ENCODE measurements at places on chromosomes 7 and 10.

DNA sequence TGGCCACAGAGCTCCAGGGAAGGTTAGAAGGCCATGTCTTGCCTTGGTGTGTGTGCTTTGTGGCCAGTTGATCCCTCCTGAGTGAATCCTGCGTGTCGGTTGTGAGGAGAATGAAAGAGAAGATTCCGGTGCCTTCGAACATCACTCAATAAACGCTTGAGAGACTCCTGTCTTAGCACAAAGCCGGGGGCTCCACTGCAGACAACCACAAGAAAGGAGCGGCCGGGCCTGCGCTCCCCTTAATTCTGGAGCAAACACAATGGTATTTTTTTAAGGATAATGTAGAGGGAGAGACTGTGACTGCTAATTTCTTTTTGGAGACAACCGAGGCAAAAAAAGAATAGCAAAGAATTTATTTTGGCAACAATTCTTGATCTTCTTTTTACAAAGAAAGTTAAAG lies 286.8 kb upstream of the SHH start:
- DNase-seq: no peak

DNA sequence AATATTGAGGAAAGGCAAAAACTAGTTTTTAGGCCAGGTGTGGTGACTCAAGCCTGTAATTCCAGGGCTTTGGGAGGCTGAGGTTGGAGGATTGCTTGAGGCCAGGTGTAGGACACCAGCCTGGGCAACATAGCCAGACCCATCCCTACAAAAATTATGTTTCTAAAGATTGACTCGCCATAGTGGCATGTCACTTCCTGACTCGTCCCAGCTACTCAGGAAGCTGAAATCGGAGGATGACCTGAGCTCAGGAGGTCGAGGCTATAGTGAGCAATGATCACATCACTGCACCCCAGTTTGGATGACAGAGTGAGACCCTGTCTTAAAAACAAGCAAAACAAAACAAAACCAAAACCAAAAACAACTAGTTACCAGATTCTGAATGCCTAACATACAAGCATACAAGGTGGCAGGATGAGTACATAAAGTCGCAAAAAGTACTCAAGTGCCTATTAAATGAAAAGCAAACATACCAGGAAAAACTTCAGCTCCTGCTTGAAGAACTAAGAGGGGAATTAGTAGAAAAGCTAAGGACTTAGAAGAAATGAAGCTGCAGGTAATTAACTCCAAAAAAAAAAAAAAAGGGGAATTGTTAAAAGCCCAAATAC lies 14.1 kb downstream of the ZNF398 start:
- DNase-seq: no peak

GRCh38 chr10:513393-513792 lies 176.1 kb downstream of the DIP2C start:
- DNase-seq: peak; percentile 49

DNA sequence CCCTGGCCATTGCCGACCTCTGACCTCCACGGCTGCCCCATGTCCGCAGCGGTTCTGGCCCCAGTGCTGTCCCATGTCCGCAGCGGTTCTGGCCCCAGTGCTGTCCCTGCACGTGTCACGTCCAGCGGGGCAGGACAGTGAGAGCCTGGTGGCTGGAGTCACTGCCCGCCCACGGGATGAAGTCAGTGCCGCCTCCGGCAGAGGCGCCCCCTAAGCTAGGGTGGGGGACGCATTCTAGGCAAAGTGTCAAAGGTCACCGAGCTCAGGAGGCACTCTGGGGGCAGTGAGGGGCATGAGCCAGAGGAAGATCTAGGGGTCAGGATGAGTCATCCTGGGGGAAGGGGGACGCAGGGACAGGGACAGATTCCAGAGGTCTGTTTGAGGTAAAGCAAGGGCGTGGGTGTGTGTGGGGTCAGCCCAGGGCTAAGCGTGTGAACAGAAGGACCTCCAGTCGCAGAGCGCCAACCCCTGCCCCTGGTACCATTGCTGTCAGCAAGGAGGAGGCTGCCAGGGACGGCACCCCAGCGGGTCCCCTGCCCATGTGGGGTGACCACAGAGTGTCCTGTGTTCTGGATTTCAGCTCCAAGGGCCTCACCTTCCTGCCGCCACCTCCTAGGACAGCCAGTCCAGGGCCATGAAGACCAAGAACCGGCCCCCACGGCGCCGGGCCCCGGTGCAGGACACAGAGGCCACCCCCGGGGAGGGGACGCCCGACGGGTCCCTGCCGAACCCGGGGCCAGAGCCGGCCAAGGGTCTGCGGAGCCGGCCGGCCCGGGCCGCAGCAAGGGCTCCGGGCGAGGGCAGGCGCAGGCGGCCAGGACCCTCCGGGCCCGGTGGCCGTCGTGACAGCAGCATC lies 665 bp downstream of the BHLHA15 start:
- peak; percentile 45 for DNase-seq

GRCh38 chr7:47438411-47439029 lies 143.4 kb downstream of the TNS3 start:
- DNase-seq: no peak

DNA sequence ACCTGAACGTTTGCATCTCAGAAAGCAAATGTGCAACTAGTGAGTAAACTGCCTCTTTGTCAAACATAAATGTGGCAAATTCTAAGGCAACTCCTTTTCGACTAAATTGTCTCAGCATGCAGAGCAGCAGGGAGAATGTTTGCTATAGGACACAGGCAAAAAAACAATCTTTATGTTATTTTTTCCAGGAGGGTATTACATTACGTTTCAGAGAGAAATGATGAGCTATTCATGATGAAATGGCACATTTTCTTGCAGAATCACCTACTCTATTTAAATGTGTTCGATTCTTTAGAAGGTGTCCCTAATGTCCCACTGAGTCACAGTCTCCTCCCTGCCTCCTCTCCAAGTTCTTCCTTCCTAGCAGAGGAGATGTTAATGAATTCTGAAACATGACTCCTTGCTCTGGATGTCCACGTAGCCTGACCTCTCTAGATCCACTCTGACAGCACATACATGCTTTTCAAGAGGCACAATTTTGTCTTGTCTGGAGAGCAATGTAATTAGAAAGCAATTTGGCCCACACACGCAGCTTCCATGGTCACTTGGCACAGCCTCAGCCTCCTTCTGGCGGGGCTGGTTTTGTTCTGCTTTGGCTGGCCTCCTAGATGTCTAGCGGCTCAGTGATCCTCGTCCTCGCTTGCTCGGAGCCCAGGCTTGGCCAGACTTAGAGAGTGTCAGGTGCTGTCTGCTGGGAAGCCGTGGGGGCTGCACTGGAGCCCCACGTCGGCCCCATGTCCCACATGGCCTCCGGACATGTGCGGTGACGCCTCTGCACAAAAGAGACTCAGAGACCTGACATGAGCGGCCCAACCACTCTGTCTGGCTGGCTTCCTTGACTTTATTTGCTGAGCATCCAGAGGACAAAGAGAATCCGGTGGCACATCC lies 125.7 kb upstream of the ZNF438 start:
- DNase-seq: no peak

DNA sequence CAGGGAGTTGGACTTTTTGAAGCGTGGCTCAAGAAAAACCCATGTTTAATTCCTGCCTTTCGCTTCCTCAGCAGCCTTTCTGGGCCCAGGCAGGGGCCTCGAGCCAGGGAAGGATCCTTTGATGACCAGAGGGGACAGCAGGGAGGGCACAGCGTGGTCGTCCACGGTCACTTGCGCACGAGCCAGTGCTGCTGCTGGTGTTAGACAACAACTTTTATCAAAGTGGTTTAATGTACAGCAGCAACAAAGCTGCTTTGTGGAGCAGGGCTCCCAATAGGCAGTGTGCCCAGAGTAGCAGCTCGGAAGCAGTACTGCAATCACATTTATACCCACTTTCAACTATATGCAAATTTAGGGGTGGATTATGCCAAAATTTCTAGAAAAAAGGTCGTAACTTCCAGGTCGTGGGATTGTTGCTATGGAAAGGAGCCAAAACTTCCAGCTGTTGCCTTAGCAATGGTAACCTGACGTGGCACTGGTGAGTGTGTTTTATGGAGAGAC lies 6.1 kb downstream of the GIMAP1 start:
- DNase-seq: no peak

DNA sequence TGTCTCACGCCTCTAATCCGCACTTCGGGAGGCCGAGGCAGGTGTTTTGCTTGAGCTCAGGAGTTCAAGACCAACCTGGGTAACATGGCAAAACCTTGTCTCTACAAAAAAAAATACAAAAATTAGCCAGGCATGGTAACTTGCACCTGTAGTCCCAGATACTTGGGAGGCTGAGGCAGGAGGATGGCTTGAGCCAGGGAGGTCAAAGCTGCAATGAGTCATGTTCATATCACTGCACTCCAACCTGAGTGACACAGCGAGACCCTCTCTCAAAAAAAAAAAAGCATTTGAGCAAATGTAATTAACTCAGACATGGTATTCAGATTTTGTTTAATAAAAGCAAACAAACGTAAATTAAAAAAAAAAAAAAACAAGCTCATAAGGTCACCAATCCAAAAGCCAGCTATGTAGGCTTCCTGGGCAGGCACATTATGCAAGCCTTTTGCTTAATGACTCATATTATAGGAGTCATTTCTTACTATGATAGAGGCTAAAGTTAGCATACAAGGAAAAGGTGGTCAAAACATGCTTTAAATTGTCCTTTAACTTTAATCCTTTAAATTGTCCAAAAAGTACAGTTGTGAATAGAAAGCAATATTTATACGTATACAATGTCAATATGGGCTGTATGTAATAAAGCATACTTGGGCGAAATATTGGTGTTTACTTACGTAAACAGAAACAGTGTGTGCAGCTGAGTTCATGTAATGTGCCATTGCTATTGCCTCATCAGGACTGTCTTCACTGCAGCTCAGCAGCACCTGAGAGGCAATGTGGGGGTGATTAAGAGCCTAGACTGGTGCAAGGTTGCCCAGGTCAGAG lies 13.0 kb downstream of the AKR1D1 start:
- no peak for DNase-seq

DNA sequence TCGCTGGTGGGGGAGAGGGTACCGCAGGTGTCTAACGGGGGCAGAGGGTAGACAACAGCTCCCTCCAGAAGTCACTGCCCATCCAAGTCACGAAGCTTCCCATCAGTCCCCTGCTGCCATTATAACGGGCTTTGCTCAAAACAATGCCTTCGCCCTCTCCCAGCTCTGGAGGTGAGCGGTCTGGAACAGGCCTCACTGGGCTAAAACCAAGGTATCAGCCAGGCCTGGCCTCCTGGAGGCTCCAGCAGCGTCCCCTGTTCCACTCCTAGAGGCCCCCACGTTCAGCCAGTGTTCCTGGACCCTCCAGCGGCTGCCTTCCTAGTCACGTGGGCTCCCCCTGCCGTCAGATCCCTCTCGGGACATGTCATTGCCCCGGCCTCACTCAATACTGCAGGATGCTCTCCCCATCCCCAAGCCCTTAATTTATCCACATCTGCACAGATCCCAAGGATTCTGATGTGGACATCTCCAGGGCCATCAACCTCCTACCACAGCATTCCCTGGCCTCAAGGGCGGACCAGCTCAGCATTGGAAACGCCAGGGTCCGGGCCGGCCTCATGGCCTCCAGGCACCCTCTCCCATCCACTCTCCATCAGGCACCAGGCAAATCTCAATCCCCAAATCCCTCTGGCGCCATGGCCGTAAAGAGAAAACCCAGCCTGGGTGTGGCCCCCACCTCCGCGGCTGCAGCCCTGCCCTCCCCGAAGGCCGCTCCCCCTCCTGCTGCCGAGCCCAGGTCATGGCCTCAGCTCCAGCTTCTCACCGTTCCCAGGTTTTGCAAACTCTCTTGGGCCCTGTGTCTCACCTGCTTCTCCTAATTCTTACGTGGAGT lies 104.1 kb upstream of the FAM20C start:
- DNase-seq: no peak

DNA sequence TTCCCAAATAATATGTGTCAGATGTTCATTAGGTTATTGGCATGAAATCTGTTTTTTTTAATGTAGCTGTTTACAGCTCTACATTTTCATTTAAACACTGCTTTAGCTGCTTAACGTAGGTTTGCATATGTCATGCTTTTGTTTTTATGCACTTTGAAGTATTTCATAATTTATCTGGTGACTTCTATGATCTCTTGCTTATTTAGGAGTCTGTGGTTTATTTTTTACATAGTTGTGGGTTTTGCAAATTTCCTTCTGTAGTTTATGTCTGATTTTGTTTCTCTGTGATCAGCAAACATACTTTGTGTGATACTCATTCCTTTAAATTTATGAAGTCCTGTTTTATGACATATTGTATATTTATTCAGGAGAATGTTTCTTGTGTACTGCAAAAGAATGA lies 606.5 kb upstream of the PFKP start:
- no peak for DNase-seq

DNA sequence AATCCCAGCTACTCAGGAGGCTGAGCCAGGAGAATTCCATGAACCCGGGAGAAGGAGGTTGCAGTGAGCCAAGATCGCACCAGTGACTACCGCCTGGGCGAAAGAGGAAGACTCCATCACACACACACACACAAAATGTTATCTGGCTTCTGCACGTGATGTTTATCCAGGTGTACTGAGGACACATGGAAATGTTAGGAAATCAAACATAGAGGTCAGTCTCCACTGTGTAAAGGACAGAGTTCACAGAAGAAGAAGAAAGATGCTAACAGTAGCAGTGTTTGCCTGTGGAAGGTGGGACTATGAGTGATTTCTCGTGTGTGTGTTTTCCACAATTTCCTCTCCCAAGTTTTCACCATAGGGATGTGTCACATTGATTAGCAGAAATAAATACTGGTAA lies 256.9 kb downstream of the ELMO1 start:
- DNase-seq: no peak

- no peak for DNase-seq
Observed at GRCh38 chr10:73246322-73246645, 771 bp downstream of the DNAJC9 start.

DNA sequence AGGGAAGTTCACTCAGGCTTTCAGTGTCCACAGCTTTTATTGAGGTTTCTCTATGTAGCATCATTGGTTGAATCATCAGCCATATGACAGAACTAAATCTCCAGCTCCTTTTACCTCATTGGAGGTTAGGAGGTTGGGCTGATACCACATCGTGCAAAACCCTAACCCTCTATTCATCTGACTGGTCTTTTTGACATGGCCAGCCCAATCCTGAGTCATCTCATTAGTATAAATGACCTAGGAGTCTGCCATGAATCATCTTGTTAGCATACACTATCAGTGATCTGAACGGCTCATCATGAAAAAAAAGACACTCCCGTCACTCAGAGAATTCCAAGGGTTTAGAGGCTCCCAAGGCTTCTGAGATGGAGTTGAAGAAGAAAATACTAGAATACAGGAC lies 669.8 kb upstream of the POT1 start:
- DNase-seq: no peak

- no peak for DNase-seq
Observed at GRCh38 chr10:1552406-1552805, 184.9 kb downstream of the ADARB2 start.

DNA sequence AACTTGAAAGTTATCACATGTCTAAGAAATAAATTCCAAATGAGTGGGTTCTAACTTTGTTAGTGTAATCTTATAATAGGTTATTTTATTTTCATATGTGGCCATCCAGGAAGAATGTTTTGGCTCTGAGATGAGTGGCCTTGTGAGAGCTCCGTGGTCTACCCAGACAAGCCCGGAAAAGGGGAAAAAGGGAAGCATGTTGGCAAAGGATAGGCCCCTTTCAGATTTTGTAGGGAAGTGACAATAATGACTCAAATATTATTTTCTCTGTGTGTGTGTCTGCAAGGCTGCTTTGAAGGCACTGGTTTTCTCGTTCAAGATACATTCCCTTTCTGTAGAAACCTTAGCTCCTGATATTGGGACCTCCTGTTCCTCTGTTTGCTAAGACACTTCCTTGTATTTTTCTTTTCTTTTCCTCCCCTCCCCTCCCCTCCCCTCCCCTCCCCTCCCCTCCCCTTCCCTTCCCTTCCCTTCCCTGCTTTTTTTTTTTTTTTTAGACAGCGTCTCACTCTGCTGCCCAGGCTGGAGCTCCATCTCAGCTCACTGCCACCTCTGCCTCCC lies 240.8 kb downstream of the LRMDA start:
- no peak for DNase-seq
